Right cardiac atrium (tissue), 5 donors: ENCODE measurements at places on chromosomes 5 and 9. TPM values are rescaled to one million over a fixed set of nuclear protein-coding genes. Genes with fewer than 3 reads are reported as not detected.

DNA sequence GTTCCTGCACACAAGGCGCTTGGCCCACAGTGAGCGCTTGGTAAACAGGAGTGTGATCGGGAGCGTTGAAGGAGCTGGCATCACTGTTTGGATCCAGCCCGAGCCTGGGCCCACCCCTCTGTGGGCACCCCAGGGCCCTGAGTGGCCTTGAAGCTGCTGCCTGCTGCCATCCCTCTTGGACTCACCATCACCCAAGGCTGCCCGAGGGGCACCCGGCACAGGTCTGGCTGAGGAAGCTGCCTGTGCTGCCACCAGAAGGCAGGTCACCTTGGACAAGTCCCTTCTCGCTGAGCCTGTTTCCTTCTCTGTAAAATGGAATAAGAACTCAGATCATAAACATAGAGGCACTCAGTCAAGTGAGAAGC is 53.6 kb downstream of the LRSAM1 start:
- DNase-seq: no peak

- DNase-seq: no peak
Observed at GRCh38 chr9:37969558-37970300, 65.8 kb upstream of the SLC25A51 start.

- no peak for DNase-seq
Observed at GRCh38 chr5:86814907-86815306, 197.2 kb downstream of the COX7C start.

DNA sequence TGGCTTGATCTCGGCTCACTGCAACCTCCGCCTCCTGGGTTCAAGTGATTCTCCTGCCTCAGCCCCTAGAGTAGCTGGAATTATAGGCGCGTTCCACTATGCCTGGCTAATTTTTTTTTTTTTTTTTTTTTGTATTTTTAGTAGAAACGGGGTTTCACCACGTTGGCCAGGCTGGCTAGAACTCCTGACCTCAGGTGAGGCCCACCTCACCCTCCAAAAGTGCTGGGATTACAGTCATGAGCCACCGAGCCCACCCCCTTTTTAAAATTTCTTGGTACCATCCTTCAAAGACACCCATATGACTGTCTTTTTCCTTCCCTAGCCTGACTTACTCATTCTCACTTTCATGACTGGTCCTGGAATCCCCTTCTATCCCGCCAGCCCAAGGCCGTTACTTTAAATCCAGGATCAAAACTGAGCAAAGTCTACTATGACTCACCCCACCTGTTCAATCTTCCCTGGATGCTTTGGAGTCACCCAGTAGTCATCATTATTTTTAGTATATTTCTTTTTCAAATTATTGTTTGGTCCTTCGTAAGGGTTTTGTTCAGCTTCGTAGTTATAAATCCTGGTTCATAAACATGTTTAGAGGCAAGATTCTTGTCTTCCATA is 1.2 kb upstream of the TBCA start:
- no peak for DNase-seq

- no peak for DNase-seq
Observed at GRCh38 chr5:169527066-169527465, 56.5 kb upstream of the SPDL1 start.

DNA sequence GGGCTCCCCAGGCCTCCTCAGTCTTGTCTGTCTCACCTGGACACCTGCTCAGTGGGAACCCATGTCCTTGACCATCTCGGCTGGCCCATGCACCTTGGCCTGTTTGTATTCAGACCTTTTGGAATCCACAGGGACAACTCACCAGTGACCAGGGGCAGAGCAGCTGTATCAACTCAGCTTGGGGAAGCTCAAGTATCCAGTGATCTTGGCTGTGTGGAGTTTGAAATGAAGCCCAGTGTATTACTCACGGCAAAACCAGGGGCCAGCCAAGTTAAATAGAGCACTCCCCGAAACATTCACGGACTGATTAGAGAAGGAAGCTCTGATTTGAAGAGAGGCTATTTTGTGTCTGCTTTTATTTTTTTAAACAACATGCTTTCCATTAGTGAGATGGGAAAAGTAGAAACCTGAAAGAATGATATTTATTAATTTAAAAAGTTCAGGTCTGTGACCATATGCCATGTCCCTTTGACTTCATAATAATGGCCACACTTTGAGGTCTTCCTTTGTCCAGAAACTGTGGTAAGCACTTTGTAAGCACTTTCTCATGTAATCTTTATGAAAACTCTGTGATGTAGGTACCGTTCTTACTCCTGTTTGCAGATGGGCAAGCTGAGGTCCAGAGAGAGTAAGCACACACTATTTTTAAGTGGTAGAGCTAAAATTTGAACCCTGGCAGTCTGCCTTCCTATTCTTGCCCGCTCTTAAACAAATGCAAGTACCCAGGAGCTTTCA is 656.5 kb downstream of the BNC2 start:
- DNase-seq: peak; percentile 82

- no peak for DNase-seq
Observed at GRCh38 chr5:36238502-36239295, 3.0 kb downstream of the NADK2 start.

DNA sequence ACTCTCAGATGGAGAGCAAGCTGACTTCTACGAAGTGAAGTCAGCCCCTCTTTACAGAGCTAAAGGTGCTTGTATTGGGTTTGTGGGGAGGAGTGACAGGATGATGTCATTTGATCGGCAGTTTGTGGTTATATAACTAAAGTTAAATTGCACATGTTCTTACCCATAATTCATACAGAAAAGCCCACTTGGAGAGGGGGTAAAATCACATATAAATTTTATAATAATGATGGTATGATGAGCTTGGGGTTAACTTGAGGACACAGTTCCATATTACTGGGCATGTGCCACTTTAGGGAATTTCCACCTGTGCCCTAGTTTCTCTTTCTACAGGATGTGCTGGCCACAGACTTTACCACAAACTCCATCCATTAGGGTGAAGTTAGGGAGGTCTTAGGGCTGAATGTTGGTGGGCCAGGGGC is 1178.6 kb upstream of the CDH9 start:
- no peak for DNase-seq

DNA sequence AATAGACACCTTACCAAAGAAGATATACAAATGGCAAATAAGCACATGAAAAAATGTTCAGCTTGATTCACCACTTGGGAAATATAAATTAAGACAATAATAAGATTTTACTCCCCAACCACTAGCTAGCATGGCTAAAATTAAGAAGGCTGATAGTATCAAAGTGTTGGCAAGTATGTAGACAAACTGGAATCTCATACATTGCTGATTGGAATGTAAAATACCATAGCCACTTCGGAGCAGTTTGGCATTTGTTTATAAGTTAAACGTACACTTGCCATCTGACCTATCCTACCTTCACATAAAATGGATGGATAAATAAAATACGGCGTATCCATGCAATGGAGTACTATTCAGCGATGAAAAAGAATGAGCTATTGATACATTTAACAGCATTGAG is 129.2 kb downstream of the ZNF462 start:
- DNase-seq: no peak

LHX3 gene
- not detected for polyA plus RNA-seq

CETN3 gene
- 37.8 TPM for polyA plus RNA-seq

USP20 gene
- 12.9 TPM for polyA plus RNA-seq
